Tongue (tissue), 3 donors: ENCODE measurements at places on chromosomes 5 and 9.

DNA sequence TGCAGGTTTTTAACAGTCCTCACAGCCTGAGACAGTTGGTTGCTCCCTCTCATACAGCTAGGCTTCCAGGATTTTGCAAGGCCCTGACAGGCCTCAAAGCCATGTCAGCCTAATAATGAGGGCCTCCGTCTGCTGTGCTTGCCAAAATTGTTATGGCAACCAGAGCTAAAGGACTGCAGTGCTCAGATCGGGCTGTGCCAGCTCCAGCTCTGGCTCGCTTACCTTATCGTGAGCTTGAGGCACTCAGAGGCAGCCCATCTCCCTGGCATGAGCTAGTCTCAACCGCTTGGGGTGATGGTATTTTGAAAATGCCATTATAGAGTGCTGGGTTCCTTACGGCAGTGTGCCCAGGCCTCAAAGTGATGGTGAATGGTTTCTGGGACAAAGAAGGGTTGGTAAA is 8.4 kb downstream of the MTAP start:
- DNase-seq: no peak

DNA sequence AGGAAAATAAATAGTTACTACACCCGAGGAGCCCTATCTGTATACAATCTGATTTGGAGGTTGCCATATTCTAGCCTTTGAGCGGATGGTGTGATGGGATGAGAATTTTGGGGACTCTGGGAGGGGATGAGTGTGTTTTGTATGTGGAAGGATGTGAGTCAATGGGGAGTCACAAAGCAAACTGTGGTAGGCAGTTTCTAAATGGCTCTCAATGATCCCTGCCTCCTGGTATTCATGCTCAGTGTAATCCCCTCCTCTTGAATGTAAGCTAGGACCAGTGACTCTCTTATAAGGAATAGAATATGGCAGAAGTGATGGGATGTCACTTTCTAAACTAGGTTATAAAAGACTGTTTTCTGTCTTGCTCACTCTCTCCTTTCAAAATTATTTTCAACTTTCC is 205.7 kb upstream of the RIOK2 start:
- DNase-seq: no peak

GRCh38 chr5:21398511-21398910 is 1410.5 kb upstream of the CDH18 start:
- DNase-seq: no peak

DNA sequence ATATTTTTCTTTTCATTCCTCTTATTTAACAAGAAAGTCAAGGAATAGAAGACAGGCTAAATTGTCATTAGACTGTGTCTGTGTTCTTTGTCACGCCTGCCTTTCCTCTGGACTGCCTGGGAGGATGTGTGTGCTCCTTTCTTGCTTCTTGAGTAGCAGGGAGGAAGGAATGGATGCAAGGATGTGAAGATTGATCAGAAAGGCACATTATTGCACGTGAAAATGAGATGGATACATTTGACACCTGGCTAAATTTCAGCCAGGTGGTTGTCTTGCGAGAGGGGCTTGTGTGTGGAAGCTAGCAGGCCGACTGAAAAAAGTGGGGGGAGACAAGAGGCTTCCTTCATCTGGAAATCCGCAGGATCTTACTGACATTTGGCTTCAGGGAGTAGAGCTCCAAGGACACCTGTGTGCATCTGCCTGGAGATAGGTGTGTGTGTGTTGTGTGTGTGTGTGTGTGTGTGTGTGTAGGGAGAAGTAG is 200.1 kb downstream of the MEF2C start:
- DNase-seq: peak; percentile 21

DNA sequence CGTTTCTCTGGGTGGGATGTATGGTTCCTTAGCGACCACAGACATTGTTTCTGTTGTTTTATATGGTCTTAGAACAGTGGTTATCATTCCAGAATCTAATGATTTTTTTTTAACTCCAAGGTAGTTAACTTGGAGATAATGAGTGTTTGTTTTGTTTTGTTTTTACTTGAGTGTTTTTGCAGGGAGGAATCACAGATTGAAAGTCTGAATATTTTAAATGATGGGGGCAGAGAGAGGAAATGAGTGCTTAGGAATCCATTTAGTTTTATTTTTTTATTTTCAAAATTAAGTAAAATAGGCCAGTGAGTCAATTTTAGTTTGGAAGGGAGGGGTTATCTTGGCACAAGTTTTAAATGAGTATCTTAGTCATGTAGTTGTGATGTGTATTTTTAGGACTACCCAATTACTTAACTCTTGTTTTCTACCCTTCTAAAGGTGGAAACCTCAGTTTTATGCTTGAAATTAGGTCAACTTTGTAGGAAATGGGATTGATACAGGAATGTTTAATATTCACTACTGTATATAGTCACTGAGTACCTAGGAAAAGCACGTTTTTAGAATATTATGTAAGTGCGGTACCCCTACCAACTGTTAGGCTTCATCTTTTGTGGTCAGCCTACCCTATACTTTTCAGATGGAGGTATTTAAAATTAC is 2.0 kb downstream of the UBE2R2 start:
- no peak for DNase-seq

GRCh38 chr9:75709698-75710097 is 180.8 kb upstream of the PCSK5 start:
- no peak for DNase-seq

- DNase-seq: no peak
Observed at GRCh38 chr5:68898951-68899471, 194.8 kb upstream of the SLC30A5 start.
